ENCODE measurements at places on chromosomes 12 and 14.

DNA sequence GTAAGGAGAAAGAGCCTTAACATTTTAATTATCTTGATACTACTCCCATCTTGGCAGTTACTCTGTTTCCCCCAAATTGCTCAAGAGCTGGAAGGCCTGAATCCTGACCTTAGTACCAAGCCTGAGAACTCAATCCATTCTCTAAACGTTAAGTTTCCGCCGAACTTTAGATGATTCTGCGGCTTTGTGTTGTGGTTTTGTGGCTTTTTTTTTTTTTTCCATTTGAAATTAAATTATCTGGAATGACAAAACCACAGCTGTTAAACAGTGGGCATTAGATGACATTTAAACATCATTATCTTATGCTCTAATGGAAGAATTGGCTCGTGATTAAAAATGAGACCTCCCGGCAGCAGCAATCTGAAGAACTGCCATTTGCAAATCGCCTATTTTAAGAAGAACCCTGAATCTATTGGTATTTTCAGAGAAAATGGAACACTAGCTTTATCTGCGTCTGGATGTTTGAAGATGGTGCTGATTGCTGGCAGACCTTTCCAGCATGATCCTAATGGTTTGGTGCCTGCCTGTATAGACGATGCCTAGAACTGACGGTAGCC is 38.4 kb downstream of the TMEM132C start:
- DNase-seq = no peak

DNA sequence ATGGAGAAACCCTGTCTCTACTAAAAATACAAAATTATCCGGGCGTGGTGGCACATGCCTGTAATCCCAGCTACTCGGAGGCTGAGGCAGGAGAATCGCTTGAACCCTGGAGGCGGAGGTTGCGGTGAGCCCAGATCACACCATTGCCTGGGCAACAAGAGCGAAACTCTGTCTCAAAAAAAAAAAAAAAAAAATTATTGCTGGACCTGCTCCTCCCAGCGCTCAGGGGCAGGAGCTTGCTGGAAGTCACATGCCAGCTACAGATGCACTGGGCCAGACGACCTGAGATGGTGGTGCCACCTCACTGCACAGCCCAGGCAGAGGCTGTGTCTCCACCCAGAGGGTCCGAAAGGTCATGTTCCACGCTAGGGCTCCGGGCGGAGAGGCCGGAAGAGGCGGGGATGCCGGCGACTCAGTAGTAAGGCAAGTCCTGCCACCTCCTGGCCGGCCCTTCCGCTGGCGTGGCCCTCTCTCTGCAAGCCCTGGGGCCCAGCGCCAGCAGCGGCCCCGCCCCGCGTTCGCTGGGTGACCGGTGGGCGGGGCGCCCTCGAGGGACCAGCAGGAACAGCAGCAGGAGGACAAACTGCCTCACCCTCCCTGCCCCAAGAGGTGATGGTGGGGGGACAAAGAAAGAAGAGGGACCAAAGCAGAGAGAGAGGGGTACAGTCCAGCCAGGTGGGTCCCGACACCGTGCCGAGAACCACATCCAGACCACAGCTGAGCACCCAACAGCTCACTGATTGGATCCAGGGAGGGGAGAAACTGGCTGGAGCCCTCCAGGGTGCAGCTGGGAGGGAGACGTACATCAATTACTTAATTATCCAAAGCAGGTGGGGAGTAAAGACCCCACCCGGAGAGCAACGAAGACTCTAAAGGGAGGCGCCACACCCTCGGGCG is 3.6 kb upstream of the RHOF start:
- no peak for DNase-seq

- DNase-seq = no peak
Measured at GRCh38 chr12:87039536-87039935, 783.3 kb upstream of the MGAT4C start.

GRCh38 chr14:85401384-85401783 is 128.6 kb upstream of the FLRT2 start:
- DNase-seq = no peak

DNA sequence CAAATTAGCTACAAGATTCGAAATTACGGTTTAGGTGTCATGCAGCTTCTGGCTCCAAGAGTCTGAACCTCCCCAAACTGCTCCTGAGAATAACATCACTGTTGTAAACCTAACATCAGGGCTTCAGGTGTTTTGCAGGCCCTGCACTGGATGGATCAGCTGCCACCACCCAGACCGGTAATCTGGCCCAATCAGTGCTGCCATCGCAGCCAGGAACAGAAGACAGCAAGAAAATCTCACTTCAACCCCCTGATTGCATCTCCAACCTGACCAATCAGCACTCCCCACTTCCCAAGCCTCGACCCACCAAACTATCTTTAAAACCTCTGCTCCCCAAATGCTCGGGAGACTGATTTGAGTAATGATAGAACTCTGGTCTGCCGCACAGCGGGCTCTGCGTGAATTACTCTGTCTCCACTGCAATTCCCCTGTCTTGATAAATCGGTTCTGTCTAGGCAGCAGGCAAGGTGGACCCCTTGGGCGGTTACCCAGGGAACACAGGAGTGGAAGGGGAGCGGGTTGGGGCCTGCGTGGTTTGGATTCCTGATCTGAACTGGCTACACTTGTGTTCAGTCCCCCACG is 268.5 kb upstream of the SFSWAP start:
- no peak for DNase-seq

DNA sequence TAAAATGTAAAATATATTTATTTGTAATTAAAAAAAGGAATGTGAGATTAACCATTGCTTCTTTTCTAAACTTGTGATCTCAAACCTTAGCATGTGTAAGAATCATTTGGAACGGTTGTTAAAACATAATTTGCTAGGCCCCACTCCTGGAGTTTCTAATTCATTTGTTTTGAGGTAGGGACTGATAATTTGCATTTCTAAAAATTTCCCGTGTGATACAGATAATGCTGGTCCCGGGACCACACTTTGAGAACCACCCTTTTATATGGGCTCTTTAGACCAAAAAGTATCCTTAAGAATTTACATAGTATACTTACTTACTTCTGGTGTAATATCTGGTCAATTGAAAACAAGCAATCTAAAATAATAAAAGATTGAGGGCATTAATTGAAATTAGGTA is 10.9 kb upstream of the SYT10 start:
- no peak for DNase-seq

DNA sequence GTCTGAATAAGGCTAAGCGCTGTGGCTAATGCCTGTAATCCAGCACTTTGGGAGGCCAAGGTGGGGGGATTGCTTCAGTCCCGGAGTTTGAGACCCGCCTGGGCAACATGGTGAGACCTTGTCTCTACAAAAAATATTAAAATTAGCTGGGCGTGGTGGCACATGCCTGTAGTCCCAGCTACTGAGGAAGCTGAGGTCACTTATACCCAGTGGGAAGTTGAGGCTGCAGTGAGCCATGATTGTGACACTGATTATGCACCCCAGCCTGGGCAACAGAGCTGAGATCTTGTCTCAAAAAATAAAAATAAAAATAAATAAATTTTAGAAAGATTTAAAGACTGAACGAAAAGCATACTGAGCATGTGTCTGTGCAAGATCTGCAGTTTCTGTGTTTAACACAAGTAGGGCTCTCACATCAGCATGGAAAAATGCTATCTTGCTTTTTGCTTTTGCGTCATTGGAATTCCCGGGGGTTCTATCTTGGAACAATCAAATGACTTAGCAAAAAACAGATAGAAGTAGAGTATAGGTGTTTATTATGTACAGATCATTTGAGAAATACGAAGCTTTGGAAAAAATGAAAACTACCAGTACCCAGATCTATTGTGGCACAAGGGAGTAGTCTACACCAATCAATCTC is 161.9 kb downstream of the CAPZA3 start:
- DNase-seq = no peak

DNA sequence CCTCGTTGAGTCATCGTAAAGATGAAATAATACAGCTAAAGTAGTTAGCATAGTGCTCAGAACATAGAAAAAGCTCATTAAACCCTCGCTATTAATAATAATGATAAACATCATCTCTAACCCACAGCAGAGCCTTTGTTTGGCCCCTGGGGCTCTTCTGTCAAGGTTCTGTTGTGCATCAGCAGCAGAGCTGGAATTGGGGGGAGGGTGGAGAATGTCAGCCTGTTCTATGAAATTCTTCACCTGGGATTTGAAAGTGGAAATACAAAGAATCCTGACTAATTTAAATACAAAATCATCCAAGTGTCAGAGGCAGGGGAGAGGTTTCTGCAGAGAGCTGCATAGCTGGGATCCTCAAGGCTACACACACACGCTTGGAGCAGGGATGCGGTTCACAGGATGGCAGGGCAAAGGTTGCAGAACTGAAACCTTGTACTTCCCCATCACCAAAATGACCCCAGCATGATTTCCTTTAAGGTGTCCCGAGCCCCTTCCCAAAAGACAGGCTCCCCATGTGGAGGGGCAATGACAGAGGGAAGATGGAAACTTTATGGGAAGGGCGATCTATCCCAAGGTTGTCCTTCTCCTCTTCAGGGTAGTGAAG is 71.8 kb downstream of the DAD1 start:
- no peak for DNase-seq

GRCh38 chr12:7645395-7646177 is 20.1 kb downstream of the APOBEC1 start:
- no peak for DNase-seq

- peak; percentile 48 for DNase-seq
Measured at GRCh38 chr14:65369560-65369959, 43.0 kb upstream of the FUT8 start.

GRCh38 chr12:116406529-116406928 is 129.0 kb upstream of the MED13L start:
- DNase-seq = no peak

DNA sequence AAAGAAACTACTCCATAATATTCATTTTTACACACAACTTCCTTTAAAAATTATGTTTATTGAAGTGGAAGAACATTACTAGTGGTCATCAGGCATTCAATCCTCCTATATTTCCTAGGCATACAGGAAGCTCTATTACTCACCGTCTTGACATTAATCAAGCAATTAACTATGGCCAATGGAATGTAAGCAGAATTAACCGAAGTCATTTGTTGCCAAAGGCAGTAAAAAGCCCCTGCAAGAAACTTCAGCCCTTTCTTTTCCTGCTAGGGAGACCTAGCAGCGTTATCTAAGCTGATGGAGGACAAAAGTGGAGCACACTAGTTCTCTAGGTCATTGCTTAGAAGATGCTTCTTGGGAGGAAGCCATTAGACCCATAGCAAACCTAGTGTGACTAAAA is 399.6 kb downstream of the KCNH5 start:
- DNase-seq = no peak

DNA sequence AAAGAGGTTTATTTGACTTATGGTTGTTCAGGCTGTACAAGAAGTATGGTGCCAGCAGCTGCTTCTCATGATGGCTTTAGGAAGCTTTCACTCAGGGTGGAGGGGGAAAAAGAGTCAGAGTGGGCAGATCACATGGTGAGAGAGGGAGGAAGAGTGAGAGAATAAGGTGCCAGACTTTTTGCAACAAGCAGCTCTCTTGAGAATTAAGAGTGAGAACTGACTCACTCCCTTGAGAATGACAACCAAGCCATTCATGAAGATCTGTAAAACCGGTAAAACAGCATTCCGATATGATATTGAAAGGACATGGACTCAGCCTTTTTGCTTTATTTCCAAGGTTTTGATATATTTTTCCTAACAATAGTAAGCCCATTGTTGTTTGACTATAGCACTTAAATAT is 501.2 kb downstream of the GALC start:
- DNase-seq = no peak

Measured in stimulated activated CD4-positive, alpha-beta T cell treated with anti-CD3 and anti-CD28 coated beads, Interleukin-12 subunit alpha, Interleukin-12 subunit beta, amount 100 ng/mL, for 48 hours (primary cell).